ENCODE measurements at places on chromosomes 5 and 9.

DNA sequence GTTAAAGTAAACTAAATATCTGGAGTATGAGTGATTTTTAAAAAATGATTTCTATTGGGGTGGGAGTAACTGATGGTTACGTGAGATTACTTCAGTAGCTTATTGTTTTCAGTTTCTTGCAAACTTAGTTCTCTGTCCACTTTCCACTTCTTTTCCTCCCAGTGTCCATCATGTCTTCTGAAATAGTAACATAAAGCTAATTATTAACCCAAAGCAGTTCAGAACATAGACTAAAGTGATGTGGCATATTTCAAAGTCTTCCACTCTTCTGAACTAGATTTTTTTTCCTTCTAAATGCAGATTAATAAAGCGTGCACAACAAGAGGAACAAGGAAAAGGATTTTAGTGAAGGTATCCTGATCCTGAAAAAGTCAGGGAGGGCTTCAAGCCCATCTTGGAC lies 114.1 kb downstream of the MAN2A1 start:
- no peak for DNase-seq

- no peak for DNase-seq
These were observed 19.6 kb downstream of the ANGPTL2 start for GRCh38 chr9:127102788-127103187.

DNA sequence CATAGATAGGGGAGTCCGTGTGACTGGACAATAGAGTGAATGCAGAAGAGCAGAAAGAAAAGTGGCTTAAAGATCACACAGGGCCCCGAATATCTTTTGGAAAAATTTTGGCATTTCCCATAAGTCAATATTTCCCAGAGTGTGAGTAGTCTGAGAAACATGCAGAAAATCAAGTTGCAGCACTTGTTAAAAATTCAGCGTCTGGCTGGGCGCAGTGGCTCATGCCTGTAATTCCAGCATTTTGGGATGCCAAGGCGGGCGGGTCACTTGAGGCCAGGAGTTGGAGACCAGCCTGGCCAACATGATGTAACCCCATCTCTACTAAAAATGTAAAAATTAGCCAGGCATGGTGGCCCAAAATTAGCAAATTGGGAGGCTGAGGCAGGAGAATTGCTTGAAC lies 227.0 kb downstream of the DRD1 start:
- DNase-seq, result no peak

GRCh38 chr5:42628821-42629220 lies 127.8 kb upstream of the CCDC152 start:
- no peak for DNase-seq

GRCh38 chr5:64384765-64385164 lies 121.0 kb upstream of the RGS7BP start:
- DNase-seq, result no peak

GRCh38 chr5:81105261-81105877 lies 127.8 kb upstream of the CKMT2 start:
- no peak for DNase-seq

- DNase-seq, result no peak
These were observed 12.9 kb downstream of the HNRNPK start for GRCh38 chr9:83967073-83967472.

DNA sequence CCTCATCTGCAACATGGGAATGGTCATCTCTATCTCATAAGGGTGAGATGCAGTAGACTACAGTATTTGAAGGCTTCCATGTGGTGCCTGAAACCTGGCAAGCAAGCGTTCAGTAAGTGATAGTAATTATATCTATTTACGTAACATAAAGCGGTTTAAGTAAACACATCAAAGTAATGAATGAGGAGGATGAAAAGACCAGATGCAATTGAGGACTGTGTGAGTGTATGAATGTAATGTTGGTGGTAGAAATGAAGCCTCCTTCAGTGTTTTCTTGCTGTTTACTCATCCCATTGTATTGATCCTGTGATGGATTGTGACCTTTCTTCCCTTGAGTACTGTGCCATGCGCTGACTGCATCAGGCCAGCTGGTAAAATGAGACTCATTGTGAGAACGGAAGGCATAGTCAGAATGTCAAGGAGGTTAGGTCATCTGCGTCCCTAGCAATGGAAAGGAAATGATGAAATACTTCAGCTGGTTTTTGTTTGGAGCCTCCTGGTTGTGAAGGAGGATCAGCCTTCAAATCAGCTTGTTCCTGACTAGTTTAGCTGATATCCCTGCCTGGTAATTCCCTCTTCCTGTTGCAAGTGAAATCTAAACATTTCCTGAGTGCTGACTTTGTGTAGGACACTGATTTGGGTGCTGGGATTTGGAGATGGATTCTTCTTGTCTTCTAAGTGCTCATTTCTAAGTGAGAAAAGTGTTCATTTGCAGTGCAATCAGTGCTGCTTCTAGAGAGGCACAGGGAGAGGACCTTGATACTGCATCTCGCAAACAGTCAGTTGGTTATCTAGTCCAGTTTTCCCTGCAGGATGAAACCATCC lies 35.6 kb downstream of the TNFSF8 start:
- no peak for DNase-seq

GRCh38 chr9:8668751-8669150 lies 869.2 kb upstream of the DMAC1 start:
- DNase-seq, result no peak

DNA sequence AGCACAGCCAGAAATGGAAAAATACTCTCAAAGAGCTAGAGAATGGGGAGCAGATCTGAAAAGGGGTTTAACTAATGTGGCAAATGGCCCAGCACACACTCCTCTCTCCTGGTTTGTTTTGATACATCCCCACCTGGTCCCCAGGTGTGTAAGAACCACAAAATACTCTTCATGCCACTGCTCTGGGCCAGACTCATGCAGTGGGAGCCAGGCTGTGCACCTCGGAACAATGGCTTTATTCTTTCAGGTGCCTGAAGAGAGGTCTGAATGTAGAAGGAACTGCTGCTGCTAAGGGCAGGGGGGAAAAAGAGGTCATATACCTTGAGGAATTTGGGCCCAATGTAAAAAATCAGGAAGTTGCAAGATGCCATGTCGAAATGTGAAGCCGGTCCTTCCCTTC lies 123.9 kb upstream of the ADAMTSL1 start:
- no peak for DNase-seq

GRCh38 chr5:87825583-87825982 lies 412.9 kb upstream of the CCNH start:
- no peak for DNase-seq

GRCh38 chr5:150836064-150836463 lies 10.3 kb upstream of the IRGM start:
- DNase-seq, result no peak

- no peak for DNase-seq
These were observed 197.0 kb downstream of the ADCY2 start for GRCh38 chr5:7592910-7593309.

GRCh38 chr5:58462154-58462553 lies 2.3 kb upstream of the PLK2 start:
- DNase-seq, result no peak

- no peak for DNase-seq
These were observed 331.6 kb downstream of the CDH12 start for GRCh38 chr5:22521521-22521920.

DNA sequence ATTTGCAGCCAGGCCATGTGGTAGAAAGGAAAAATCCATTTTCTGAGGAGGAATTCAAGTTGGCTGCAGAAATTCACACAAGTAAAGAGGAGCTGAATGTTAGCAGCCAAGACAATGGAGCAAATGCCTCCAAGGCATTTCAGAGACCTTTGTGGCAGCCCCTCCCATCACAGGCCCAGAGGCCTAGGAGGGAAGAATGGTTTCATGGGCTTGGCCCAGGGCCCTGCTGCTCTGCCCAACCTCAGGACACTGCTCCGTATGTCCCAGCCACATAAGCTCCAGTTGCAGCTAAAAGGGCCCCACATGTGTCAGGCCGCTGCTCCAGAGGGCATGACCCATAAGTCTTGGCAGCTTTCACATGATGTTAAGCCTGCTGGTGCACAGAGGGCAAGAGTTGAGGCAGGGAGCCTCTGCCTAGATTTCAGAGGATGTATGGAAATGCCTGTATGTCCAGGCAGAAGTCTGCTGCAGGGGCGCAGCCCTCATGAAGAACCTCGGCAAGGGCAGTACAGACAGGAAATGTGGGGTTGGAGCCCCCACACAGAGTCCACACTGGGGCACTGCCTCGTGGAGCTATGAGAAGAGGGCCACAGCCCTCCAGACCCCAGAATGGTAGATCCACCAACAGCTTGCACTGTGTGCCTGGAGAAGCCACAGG lies 144.2 kb upstream of the EPB41L4A start:
- no peak for DNase-seq

GRCh38 chr9:125889112-125889475 lies 141.9 kb downstream of the PBX3 start:
- no peak for DNase-seq

GRCh38 chr5:55338092-55338613 lies 30.4 kb downstream of the MTREX start:
- DNase-seq, result no peak

GRCh38 chr9:128703616-128704355 lies 1.5 kb downstream of the PKN3 start:
- no peak for DNase-seq

- no peak for DNase-seq
These were observed 651.3 kb upstream of the ACO1 start for GRCh38 chr9:31733166-31733565.
